GM04504 (cell line): ENCODE measurements at places on chromosomes 5 and 9.

DNA sequence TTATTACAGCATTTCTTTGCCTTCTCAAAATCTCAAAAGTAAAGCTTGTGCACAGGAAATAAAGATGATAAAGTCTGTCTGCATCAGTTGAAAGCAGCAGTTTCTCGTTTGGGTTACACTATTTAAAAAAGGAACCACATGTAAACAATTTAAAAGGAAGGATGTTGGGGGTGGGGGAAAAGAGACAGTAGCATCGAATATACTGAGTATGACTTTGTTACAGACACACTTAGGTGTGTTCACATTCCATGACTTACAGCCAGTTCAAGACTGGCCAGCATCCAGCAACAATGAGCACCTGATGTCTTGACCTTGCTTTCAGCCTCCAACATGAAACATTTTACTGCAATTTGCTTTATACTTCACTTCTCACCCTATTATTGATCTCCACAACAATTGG lies 8.7 kb downstream of the GAPT start:
- DNase-seq, result no peak

DNA sequence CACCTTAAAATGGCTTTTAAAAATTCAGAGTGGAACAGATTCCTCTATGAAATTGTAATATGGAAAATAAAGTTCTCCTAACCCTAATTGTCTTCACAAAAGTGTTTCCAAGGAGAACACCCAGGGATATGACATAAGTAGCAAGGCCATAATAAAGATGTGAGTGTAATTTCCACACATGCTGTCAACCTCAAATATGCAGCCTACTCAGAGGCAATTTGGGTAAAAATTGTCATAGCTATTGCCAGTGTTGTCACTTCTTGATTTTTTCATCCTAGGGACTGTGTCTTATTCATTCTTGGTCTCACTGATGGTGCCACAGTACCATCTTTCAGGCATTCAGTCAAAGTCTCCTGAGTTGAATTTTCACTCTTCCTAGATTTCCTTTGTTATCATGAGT lies 100.3 kb downstream of the PPP2R2B start:
- DNase-seq, result no peak

DNA sequence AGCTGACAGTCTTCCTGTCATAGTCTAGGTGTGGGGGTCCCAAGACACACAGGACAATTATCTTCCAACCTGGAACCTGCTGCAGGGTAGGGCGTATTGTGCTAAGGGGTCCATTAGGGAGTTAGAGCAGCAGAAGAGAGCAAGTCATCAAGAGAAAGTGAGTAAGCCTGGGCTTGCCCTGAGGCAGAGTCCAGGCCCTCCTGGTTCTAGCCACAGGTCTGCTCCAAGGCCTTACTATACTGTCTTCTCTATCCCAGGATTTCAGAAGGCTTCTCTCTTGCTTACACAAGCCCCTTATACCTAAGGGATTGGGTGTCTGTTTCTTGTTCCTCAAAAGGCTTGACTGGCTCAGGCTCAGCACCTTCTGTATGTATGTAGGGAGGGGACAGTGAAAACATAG lies 7.7 kb downstream of the P4HA2 start:
- DNase-seq, result no peak

DNA sequence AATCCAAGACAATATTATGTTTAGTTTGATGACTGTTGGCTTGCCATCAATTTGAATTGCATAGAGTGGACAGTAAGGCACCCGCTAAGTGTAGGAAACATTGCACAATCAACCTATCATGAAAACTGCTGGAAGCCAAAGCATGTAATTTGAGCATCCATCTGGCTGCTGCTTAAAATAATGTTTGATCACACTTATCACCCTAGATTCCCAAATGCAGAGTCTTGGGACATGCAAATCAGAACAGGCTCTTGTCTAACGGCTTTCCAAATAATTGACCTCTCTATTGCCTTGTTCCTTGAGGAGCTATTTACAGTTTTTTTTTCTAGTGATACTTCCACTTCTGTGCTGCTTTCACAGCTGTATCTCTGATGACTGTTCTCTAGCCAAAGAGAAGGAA lies 342.1 kb downstream of the PRR16 start:
- no peak for DNase-seq

GRCh38 chr9:80691229-80691628 lies 998.1 kb downstream of the TLE1 start:
- no peak for DNase-seq

DNA sequence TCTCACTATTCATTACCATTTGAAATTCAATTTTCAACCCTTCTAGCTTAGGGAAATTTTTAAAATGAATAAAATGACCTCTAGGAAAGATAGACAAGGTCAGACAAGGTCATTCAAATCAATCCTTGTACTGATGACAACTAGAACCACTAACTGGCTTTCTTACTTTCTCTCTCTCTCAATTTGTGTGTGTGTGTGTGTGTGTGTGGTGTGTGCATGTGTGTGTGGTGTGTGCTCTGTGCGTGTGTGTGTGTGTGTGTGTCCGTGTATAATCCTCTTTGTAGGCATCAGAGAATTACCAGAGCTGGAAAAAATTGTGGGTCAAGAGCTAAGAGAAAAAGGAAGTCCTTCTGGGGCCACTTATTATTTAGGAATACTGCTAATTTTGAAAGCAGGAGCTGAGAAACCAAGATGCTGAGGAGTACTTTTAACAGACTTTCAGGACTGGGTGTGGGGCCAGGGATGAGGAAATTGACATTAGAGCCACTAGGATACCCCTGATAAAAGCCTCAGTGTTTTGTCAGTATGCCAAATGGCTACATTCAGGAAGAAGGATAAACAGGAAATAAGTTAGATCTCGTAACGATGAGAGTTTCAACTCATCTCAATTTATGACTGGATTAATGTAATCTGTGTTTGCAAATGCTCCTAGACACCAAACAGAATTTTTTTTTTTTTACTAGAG lies 723.3 kb downstream of the CETN3 start:
- no peak for DNase-seq
